Mesenchymal stem cell (in vitro differentiated cells and primary cell): ENCODE measurements at places on chromosomes 6 and 20.

- no peak overlapping the region for H3K27ac ChIP-seq
- no peak for DNase-seq
- peak overlapping the region; percentile 3 for H3K4me3 ChIP-seq
- no peaks in the 10 kb centered on the region for H3K36me3 ChIP-seq
Measured at GRCh38 chr20:24910461-24910860, 38.6 kb upstream of the CST7 start.

GRCh38 chr6:95784869-95785268, 207.5 kb downstream of the MANEA start:
- no peaks in the 10 kb centered on the region for H3K27me3 ChIP-seq
- no peak overlapping the region for H3K4me3 ChIP-seq
- no peaks in the 10 kb centered on the region for H3K4me1 ChIP-seq
- no peaks in the 10 kb centered on the region for H3K36me3 ChIP-seq
- no peak overlapping the region for H3K27ac ChIP-seq

DNA sequence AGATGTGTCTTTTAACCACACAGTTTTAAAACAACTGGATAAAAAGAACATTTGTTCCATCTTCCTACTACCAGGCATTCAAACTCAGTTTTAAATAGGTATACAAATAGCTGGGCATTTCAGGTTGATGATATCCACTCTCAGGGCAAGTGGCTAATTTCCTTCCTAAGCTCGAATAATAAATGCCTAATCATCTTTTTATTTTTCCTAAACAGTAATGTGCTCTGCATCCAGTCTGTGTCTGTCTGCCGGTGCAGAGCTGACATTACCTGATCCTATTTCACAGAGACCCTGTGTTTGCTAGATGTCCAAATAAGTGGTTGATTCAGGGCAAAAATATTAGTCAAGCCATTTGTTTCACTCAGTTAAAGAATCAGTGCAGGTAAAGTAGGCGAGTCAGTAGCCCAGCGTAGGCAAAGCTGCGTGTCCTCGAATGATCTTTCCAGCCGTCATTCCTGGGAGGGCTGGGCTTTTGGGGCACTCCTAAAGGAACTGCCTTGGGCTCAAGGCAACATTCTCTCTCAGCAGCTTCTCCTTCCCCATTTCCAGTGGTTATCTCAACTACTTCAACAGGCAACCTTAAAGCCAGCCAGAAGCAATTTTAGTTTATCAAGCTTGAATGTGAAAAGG, 74.2 kb upstream of the BMP2 start:
- H3K27ac ChIP-seq = no peak overlapping the region
- no peak overlapping the region for H3K4me3 ChIP-seq
- H3K27me3 ChIP-seq = no peaks in the 10 kb centered on the region
- no peaks in the 10 kb centered on the region for H3K36me3 ChIP-seq
- H3K4me1 ChIP-seq = peaks cover 14% of the 10 kb centered on the region
- DNase-seq = no peak

DNA sequence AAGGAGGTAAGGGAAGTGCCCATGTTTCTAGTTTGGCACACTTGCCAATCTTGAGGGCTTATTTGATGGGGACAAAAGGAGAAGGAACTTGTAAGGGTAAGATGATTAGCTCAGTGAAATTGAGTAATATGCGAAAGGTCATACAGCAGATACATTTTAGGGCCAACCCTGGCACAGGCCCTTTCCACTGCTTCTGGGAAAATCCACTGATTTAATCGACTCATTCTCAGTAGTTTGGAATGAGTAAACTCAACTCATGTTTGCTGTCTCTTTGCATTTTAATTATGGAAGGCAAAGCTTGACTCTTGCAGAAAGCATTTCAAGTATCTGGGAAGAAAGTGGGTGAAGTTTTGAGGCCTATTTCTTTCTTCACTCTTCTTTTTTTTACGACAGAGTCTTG, 20.0 kb downstream of the PHF20 start:
- H3K4me3 ChIP-seq = no peak overlapping the region
- H3K27ac ChIP-seq = no peak overlapping the region
- no peaks in the 10 kb centered on the region for H3K27me3 ChIP-seq
- DNase-seq = peak; percentile 85
- peaks cover 8% of the 10 kb centered on the region for H3K36me3 ChIP-seq

GRCh38 chr6:145372671-145373151, 362.6 kb downstream of the EPM2A start:
- no peak overlapping the region for H3K27ac ChIP-seq
- H3K36me3 ChIP-seq = no peaks in the 10 kb centered on the region
- no peaks in the 10 kb centered on the region for H3K27me3 ChIP-seq
- no peaks in the 10 kb centered on the region for H3K4me1 ChIP-seq

GRCh38 chr20:64055893-64056638, 6.6 kb upstream of the SOX18 start:
- H3K4me3 ChIP-seq = no peak overlapping the region
- peaks cover 45% of the 10 kb centered on the region for H3K4me1 ChIP-seq
- DNase-seq = peak; percentile 49
- peaks cover 15% of the 10 kb centered on the region for H3K27me3 ChIP-seq
- no peaks in the 10 kb centered on the region for H3K36me3 ChIP-seq
- no peak overlapping the region for H3K27ac ChIP-seq

- H3K27me3 ChIP-seq = no peaks in the 10 kb centered on the region
- H3K4me1 ChIP-seq = peaks cover 5% of the 10 kb centered on the region
- H3K27ac ChIP-seq = no peak overlapping the region
- DNase-seq = no peak
- H3K36me3 ChIP-seq = peaks cover 17% of the 10 kb centered on the region
Measured at GRCh38 chr6:11218538-11219399, 13.7 kb downstream of the NEDD9 start.

- H3K27ac ChIP-seq = no peak overlapping the region
- H3K27me3 ChIP-seq = no peaks in the 10 kb centered on the region
- H3K4me3 ChIP-seq = no peak overlapping the region
- no peaks in the 10 kb centered on the region for H3K4me1 ChIP-seq
- no peaks in the 10 kb centered on the region for H3K36me3 ChIP-seq
- DNase-seq = no peak
Measured at GRCh38 chr6:169051371-169051770, 202.3 kb downstream of the THBS2 start.

GRCh38 chr20:15760001-15760621, 813.1 kb downstream of the KIF16B start:
- no peak overlapping the region for H3K4me3 ChIP-seq
- no peaks in the 10 kb centered on the region for H3K36me3 ChIP-seq
- peaks cover 4% of the 10 kb centered on the region for H3K4me1 ChIP-seq
- H3K27me3 ChIP-seq = no peaks in the 10 kb centered on the region
- DNase-seq = no peak
- peak overlapping the region; percentile 22 for H3K27ac ChIP-seq

- no peak for DNase-seq
- no peaks in the 10 kb centered on the region for H3K4me1 ChIP-seq
- no peak overlapping the region for H3K4me3 ChIP-seq
- H3K36me3 ChIP-seq = no peaks in the 10 kb centered on the region
- H3K27me3 ChIP-seq = no peaks in the 10 kb centered on the region
Measured at GRCh38 chr6:152918991-152919390, 63.9 kb downstream of the FBXO5 start.

- no peak overlapping the region for H3K27ac ChIP-seq
- no peak for DNase-seq
- H3K27me3 ChIP-seq = no peaks in the 10 kb centered on the region
- no peaks in the 10 kb centered on the region for H3K36me3 ChIP-seq
Measured at GRCh38 chr6:110378552-110378951, 20.4 kb upstream of the METTL24 start.

DNA sequence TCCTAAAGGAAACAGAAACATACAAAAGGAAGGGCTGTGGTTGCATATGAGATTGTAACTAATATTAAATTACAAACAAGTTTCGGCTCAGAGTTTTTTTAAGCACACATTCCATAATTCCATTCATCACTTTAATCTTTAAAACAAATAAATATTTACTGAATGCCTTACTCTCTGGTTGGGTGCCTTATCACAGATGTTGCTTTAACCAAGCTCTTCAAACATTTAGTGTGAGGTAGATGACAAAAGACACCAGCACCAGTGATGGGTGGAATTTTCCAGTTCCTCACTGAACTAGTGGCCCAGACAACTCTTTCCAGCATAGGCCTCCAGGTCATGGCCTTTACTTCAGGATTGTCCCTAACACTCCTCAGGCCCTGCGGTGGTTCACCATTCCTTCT, 58.7 kb downstream of the ARHGAP18 start:
- no peaks in the 10 kb centered on the region for H3K36me3 ChIP-seq
- peaks cover 11% of the 10 kb centered on the region for H3K4me1 ChIP-seq
- DNase-seq = peak; percentile 30
- no peaks in the 10 kb centered on the region for H3K27me3 ChIP-seq

GRCh38 chr6:3752531-3753227, 1.2 kb upstream of the PXDC1 start:
- H3K27me3 ChIP-seq = no peaks in the 10 kb centered on the region
- peaks cover 5% of the 10 kb centered on the region for H3K36me3 ChIP-seq
- peak overlapping the region; percentile 78 for H3K4me3 ChIP-seq

DNA sequence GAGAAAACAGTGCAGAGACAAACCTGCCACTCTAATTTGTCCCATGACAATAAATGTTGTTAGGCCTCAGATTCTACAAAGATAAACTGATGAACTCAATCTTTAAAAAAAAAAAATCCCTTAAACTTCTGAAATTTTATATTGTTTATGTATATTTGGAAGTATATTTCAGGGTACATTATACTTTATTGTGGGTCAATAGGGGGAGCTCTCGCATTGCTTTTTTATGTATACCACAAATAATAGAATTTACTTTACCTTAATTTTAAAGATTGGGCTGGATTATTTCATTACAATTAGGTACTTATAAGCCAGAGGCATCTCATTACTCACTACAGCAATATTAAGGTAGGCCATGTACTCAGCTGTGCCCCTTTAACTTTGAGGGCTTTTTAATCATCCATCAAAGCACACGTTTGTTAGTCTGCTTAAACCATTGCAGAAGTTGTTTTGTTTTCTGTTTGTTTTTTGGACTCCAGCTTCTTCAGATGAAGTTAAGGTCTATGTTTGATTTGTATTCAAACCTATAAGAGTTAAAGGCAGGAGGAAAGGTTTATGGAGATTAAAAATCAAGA, 56.3 kb upstream of the EYA4 start:
- no peak overlapping the region for H3K4me3 ChIP-seq
- no peak overlapping the region for H3K27ac ChIP-seq
- H3K4me1 ChIP-seq = no peaks in the 10 kb centered on the region
- no peaks in the 10 kb centered on the region for H3K36me3 ChIP-seq
- DNase-seq = peak; percentile 33
- H3K27me3 ChIP-seq = no peaks in the 10 kb centered on the region
